ENCODE measurements at places on chromosomes 7 and 10. TPM values are rescaled to one million over a fixed set of nuclear protein-coding genes. Genes with fewer than 3 reads are reported as not detected.

- H3K27me3 ChIP-seq: no peaks in the 10 kb centered on the region
- H3K36me3 ChIP-seq: no peaks in the 10 kb centered on the region
- no peak overlapping the region for H3K4me3 ChIP-seq
- no peak overlapping the region for H3K27ac ChIP-seq
- no peak for DNase-seq
These were observed 7.2 kb downstream of the C10orf90 start for GRCh38 chr10:126663328-126663727.

DNA sequence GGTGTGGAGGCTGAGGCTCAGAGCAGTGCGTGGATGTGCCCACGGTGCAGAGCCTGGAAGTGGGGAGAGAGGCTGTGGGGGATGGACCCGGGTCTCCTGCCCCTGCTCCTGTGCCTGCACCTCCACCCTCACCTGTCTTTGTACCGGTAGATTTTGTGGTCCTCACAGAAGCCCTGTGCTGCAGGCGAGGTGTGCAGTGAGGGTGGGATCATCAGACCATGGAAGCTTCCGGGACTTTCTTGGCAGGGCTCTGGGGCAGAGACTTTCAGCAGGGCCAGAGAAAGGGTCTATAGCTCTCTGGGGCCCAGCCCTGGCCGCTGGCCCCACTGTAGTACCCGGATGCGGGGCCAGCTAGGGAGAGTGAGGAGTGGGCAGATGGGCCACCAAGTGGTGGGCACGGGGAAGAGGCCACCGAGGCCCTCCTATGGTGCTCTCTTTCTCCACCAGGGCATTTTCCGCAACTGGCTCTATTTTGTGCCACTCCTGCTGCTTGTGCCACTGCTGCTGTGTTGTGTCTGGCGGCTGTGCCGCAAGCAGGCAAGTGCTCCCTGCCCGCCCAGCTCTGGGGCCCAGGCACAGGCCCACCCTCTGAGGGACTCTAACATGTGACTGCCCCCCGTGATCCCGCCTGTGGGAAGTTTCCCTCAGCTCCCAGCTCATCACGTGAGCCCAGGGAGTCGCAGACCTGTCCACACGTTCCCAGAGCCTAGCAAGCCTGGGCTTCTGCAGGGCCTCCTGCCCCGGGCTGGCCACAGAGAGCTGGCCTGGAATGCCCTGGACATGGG is 22.1 kb downstream of the ANTXRL start:
- DNase-seq: no peak
- H3K4me3 ChIP-seq: no peak overlapping the region
- no peak overlapping the region for H3K27ac ChIP-seq
- no peaks in the 10 kb centered on the region for H3K4me1 ChIP-seq

- H3K27ac ChIP-seq: no peak overlapping the region
- H3K36me3 ChIP-seq: no peaks in the 10 kb centered on the region
These were observed 248.1 kb upstream of the HPS1 start for GRCh38 chr10:98694883-98695282.

- H3K27ac ChIP-seq: no peak overlapping the region
- H3K4me1 ChIP-seq: peaks cover 20% of the 10 kb centered on the region
- DNase-seq: no peak
These were observed 6.1 kb downstream of the PFKFB3 start for GRCh38 chr10:6208799-6209235.

- H3K27ac ChIP-seq: no peak overlapping the region
- no peaks in the 10 kb centered on the region for H3K36me3 ChIP-seq
- DNase-seq: no peak
- H3K4me3 ChIP-seq: no peak overlapping the region
- no peaks in the 10 kb centered on the region for H3K27me3 ChIP-seq
- H3K4me1 ChIP-seq: no peaks in the 10 kb centered on the region
These were observed 1039.6 kb upstream of the LRRN3 start for GRCh38 chr7:110051372-110051771.

- no peak overlapping the region for H3K4me3 ChIP-seq
- no peak for DNase-seq
- no peak overlapping the region for H3K27ac ChIP-seq
- no peaks in the 10 kb centered on the region for H3K36me3 ChIP-seq
- H3K4me1 ChIP-seq: peaks cover 5% of the 10 kb centered on the region
These were observed 204.0 kb upstream of the GHITM start for GRCh38 chr10:83935339-83935736.

GRCh38 chr7:98860071-98860470 is 9.7 kb downstream of the TMEM130 start:
- H3K27ac ChIP-seq: no peak overlapping the region
- no peak overlapping the region for H3K4me3 ChIP-seq
- H3K4me1 ChIP-seq: no peaks in the 10 kb centered on the region
- H3K36me3 ChIP-seq: no peaks in the 10 kb centered on the region
- DNase-seq: no peak
- no peaks in the 10 kb centered on the region for H3K27me3 ChIP-seq

GRCh38 chr7:99918959-99919813 is at the start of gene TRIM4:
TRIM4 (minus strand) TSS chr7:99919530; CDS start chr7:99919401, 129 bp downstream.
- peak within 1 kb of the TSS; percentile 54 for H3K4me3 ChIP-seq
- H3K36me3 ChIP-seq: no peaks in the 10 kb centered on the region
- peak within 1 kb of the TSS; percentile 92 for H3K27ac ChIP-seq
- H3K27me3 ChIP-seq: no peaks in the 10 kb centered on the region

DNA sequence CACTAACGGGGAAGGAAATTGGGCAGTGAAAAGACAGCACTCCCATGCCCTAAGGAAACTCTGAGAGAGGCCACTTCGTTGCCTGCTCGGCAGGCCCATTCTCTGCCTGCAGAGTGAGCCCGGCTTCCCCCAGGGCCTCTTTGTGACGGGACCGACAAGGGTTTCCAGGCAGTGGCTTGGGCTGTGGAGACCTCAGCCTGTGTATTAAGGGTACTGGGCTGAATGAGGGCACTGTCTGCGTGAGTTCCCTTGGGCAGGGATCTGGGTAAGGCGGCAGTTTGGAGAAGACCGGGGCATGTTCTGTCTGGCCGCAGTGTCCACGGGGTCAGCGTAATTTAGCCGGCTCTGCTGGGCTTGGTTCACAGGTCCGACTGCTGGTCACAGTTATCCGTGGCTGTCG is 237.2 kb downstream of the MGMT start:
- no peaks in the 10 kb centered on the region for H3K4me1 ChIP-seq
- no peak overlapping the region for H3K27ac ChIP-seq
- H3K36me3 ChIP-seq: no peaks in the 10 kb centered on the region
- no peak overlapping the region for H3K4me3 ChIP-seq
- H3K27me3 ChIP-seq: no peaks in the 10 kb centered on the region

GRCh38 chr7:100830396-100830795 is 3.1 kb upstream of the EPHB4 start:
- H3K36me3 ChIP-seq: no peaks in the 10 kb centered on the region
- peaks cover 59% of the 10 kb centered on the region for H3K4me1 ChIP-seq
- no peaks in the 10 kb centered on the region for H3K27me3 ChIP-seq
- no peak for DNase-seq
- H3K4me3 ChIP-seq: no peak overlapping the region
- H3K27ac ChIP-seq: no peak overlapping the region

DNA sequence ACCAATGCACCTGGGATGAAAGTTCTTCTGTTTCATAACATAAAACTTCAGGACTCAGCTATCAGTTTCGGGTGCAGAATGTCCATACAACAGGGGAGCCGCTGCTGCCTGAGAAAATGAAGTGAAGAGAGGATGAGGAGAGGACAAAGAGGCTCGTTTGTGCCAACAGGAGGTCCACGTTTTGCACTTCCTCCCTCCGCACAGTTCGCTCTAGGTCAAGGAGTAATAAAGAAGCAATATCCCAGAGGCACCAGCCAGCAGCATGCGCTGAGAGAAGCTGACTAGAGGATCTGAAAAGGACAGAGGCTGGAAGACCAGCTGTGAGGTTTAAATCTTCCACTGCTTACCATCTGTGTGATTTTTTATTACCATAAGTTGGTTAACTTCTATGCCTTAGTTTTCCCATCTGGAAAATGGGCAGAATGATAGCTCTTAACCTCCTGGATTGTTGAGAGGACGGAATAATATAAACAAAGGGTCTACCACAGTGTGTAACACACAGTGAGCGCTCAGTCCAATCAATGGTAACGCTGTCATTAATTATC is 709 bp downstream of the GPAM start:
- peaks cover 8% of the 10 kb centered on the region for H3K4me1 ChIP-seq
- peak overlapping the region; percentile 62 for H3K4me3 ChIP-seq
- DNase-seq: no peak
- H3K27me3 ChIP-seq: no peaks in the 10 kb centered on the region
- peak overlapping the region; percentile 77 for H3K27ac ChIP-seq

- no peak overlapping the region for H3K4me3 ChIP-seq
- H3K27ac ChIP-seq: no peak overlapping the region
- no peaks in the 10 kb centered on the region for H3K36me3 ChIP-seq
- no peaks in the 10 kb centered on the region for H3K4me1 ChIP-seq
- no peaks in the 10 kb centered on the region for H3K27me3 ChIP-seq
These were observed 61.7 kb upstream of the NXPH1 start for GRCh38 chr7:8371742-8372141.

DNA sequence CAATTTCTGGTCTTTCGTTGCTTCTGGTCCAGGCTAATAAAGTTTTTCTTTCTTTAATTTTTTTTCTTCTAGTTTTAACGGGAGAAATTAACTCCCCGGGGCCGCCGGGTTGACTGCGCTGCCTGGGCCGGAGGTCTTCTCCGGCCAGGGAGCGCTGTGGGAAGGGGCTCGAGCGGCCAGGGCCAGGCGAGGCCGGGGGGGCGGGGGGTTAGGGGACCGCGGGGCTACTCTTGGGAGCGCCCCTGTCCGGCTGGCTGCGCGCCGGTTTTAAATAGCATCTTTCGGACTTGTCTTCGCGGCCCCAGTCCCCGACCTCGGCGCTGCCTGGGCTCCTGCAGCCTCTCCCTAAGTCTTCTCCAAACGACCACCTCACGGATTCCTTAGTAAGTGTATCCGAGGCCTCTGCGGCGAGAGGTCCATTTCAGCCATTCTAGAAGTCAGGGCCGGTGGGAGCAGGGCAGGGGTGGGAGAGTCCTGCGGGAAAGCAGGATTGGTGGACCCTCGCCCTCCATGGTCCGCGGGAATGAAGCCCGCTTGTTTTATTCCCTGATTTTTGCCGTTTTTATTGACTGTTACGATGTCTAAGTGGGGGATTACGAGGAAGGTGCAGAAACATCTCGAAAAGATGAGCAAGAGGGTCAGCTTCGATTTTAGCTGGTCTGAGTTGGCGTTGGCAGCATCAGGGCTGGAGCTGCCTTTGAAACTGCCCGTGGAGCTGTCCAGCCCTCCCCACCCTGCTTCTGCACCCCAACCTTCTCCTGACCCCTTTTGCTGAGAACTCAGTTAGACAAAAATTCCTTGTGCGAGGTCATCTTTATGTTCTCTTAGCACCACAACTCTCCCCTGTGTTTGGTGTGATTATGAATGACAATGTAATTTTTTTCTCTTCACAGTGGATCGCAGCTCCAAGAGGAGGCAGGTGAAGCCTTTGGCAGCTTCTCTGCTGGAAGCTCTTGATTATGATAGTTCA is 555 bp downstream of the PHF14 start:
- H3K27ac ChIP-seq: peak overlapping the region; percentile 95
- no peaks in the 10 kb centered on the region for H3K27me3 ChIP-seq
- H3K4me3 ChIP-seq: peak overlapping the region; percentile 85
- DNase-seq: peak; percentile 26
- no peaks in the 10 kb centered on the region for H3K36me3 ChIP-seq

- no peaks in the 10 kb centered on the region for H3K27me3 ChIP-seq
- H3K36me3 ChIP-seq: no peaks in the 10 kb centered on the region
These were observed 73.9 kb downstream of the SH2D4B start for GRCh38 chr10:80611481-80612185.

DNA sequence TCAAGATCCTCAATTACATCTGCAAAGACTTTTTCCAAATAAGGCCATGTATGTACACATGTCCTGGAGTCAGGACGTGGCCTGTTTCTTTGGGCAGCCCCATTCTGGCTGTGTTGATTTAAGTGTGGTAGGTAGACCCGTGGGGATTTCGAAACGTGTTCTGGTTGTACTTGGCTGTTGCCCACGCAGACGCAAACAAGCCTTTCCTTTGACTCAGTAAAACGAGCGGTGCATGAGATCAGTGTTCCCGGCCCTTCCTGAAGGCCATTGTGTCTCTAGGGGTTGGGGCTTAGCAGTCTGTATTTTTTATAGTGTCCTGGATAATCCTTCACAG is 64.8 kb upstream of the DNAJB6 start:
- no peaks in the 10 kb centered on the region for H3K27me3 ChIP-seq
- DNase-seq: peak; percentile 93
- H3K36me3 ChIP-seq: no peaks in the 10 kb centered on the region
- H3K27ac ChIP-seq: peak overlapping the region; percentile 77
- H3K4me1 ChIP-seq: peaks cover 29% of the 10 kb centered on the region

The BMPER gene
- 0.78 TPM for total RNA-seq

The ZNF804B gene
- total RNA-seq: 4.9 TPM

The SPDYE6 gene
- total RNA-seq: not detected

The GPR26 gene
- not detected for total RNA-seq

The WDR11 gene
- 43.3 TPM for total RNA-seq

The VWC2 gene
- total RNA-seq: not detected

The AKR1C4 gene
- not detected for total RNA-seq

The FOXK1 gene
- 16.2 TPM for total RNA-seq

The BLNK gene
- total RNA-seq: 13.5 TPM

The ASAH2 gene
- 0.33 TPM for total RNA-seq

The SEMA4G gene
- 10.5 TPM for total RNA-seq

The CH25H gene
- 2.0 TPM for total RNA-seq

The CDNF gene
- total RNA-seq: 1.3 TPM

Data from body of pancreas (tissue), 4 donors.